ENCODE measurements at places on chromosomes 12 and 14.
A peak's percentile ranks its signal among the peaks of the same experiment; 100 is the strongest.

GRCh38 chr12:52945389-52946232 is 3.3 kb upstream of the KRT18 start:
- no peak for DNase-seq

- peak; percentile 88 for DNase-seq
Measured at GRCh38 chr14:59254146-59254910, 65.9 kb downstream of the DAAM1 start.

DNA sequence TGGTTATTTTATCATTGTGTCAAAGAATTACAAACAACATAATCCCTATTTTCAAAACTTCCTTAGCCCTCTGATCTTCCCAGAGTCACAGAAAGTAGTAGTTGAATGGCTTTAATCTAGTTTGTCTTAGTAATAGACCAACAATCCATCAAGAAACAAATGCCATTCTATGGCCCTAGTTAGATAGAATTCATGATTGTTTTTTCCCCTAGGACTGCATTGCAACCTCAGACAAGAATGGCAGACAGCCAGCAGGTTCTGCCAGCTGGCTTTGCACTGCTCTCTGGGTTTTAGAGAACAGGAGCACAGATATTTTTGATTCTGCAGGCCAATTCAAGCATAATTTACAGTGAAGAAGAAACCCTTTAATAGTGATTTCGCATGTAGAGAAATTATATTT is 33.8 kb downstream of the SYT1 start:
- peak; percentile 58 for DNase-seq

- DNase-seq, result no peak
Measured at GRCh38 chr14:52272375-52272774, 4.9 kb downstream of the PTGDR start.

GRCh38 chr12:90023207-90023900 is 314.7 kb upstream of the ATP2B1 start:
- DNase-seq, result no peak

- DNase-seq, result peak; percentile 24
Measured at GRCh38 chr14:52076334-52076733, 7.5 kb upstream of the NID2 start.

- no peak for DNase-seq
Measured at GRCh38 chr14:100473249-100473648, 114.0 kb downstream of the BEGAIN start.

GRCh38 chr14:64673748-64674147 is 30.5 kb upstream of the PLEKHG3 start:
- DNase-seq, result no peak

GRCh38 chr12:57142727-57143126 is 4.7 kb downstream of the LRP1-AS start:
- DNase-seq, result no peak

DNA sequence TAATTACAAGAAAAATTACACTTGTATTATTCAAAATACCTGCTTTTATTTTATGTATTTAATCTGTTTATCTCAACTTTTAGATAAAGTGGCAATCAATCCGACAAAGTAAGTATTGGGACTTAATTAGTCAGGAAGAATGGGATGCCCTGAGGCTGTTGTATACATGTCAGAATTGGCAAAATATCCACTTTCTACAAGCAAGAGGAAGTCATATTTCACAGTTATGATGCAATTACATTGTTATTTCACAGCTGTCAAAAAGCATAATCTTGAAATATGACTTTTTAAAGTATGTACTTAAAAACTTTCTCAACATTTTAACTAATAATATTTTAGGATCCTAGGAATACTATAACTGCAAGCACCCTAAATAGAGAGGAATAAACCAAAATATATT is 357.1 kb upstream of the MGAT4C start:
- no peak for DNase-seq

- no peak for DNase-seq
Measured at GRCh38 chr14:105710119-105711043, 184.0 kb downstream of the TMEM121 start.

- DNase-seq, result no peak
Measured at GRCh38 chr14:76998910-76999309, 29.6 kb downstream of the IRF2BPL start.

- no peak for DNase-seq
Measured at GRCh38 chr14:100615736-100616695, 28.8 kb upstream of the BEGAIN start.

- DNase-seq, result peak; percentile 29
Measured at GRCh38 chr14:67514650-67515385, 18.3 kb upstream of the PLEKHH1 start.

DNA sequence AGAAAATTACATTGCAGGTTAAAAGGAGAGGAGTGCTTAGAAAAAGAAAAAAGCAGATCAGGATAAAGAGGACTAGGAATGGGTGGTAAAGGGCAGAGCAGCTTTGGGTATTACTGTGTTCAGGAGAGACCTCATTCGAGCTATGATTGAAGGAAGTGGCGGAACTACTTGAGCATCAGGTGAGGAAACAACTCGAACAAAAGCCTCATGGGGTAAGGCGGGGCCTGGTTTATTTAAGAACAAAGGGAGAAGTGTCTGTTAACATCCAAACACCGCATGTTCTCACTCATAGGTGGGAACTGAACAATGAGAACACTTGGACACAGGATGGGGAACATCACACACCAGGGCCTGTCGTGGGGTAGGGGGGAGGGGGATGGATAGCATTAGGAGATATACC is 444.6 kb upstream of the CCDC196 start:
- no peak for DNase-seq

DNA sequence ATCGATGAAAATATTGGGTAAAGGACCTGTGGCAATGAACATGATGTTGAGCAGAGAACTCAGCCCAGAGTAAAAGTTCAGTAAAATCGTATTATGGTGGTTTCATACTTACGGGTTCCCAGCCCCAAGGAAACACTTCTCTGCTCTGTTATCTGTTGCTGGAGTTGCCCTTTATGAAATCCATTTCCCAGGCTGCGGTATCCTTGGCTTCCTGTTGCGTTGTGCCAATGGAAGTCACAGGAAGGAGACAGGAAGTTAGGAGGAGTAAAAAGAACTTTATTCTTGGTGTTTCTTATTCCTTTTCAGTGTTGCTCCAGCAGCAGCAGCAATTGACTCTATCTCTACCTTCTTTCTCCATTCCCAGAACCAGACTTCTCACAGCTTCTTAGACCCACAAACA is 965.2 kb downstream of the VRK1 start:
- no peak for DNase-seq

DNA sequence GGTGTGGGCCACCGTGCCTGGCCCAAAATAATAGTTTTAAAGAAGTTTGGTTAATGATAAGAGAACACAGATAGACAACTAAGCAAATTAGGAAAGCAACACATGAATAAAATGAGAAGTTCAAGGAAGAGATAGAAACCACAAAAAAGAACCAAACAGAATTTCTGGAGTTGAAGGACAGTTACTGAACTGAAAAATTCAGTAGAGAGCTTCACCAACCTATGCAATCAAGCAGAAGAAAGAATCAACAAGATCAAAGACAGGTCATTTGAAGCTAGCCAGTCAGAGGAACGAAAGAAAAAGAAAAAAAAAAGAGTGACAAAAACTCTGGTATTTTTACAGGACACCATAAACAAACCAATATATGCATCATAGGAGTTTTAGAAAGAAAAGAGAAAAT is 15.4 kb upstream of the KRT83 start:
- DNase-seq, result no peak

DNA sequence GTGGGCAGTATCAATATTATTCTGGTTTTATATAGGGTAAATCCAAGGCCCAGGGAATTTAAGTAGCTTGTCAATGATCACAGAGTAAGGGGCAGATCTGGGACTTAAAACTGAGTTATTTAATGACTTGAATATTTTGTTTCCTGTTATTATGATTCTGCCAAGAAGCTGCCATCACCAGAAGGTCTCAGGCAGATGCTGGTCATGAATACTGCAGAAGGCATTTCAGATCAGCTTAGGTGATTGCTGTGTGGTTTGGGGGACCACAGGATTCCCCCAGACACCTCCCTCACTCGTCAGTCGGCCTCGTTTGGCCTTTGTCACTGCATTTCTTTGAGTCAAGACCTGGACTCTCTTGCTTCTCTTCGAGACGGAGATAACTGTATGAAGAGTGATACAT is 47.7 kb upstream of the EVL start:
- no peak for DNase-seq

- no peak for DNase-seq
Measured at GRCh38 chr12:77213319-77213718, 147.9 kb upstream of the E2F7 start.

- DNase-seq, result no peak
Measured at GRCh38 chr12:90076851-90077319, 368.2 kb upstream of the ATP2B1 start.

GRCh38 chr14:76957224-76957891 is 71.2 kb downstream of the IRF2BPL start:
- DNase-seq, result peak; percentile 38

GRCh38 chr12:64091186-64091585 is 130.9 kb downstream of the KICS2 start:
- no peak for DNase-seq

DNA sequence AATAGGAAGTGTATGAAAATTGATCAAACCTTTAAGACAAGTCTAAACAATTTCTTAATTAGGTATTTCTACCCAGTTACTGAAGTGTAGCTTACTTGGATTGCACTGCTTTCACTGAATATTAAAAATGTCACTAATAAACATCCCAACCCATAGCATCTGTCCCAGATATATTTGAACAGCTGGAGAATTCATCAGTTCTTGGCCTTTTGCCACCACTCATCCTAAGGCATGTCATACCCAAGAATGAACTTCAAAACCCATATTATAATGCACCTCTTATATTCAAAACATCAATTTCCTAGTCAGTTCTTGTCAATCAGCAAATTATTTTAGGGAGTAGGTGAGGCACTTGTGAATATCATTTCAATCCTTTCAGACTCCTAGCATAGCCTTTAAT is 392.3 kb downstream of the PAWR start:
- DNase-seq, result no peak

- no peak for DNase-seq
Measured at GRCh38 chr12:67996347-67996746, 7.1 kb downstream of the IFNG-AS1 start.

GRCh38 chr12:77882709-77883108 is 52.0 kb downstream of the NAV3 start:
- DNase-seq, result no peak

GRCh38 chr14:58138714-58139482 is 13.1 kb downstream of the ARMH4 start:
- peak; percentile 70 for DNase-seq

DNA sequence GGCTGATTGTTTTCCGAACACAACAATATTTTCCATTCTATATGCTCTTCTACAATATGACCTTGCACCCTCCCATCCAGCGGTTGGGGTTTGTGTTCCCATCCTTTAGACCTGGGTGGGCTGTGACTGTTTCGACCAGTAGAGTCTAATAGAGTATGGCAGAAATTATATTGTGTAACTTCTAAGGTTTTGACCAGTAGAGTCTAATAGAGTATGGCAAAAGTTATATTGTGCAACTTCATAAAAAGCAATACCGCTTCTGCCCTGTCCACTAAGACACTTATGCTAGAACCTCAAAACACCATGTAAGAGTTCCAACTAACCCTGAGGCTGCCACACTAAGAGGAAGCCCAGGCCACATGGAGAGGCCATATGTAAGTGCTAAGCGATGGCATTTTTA is 719.7 kb upstream of the TBX3 start:
- no peak for DNase-seq

DNA sequence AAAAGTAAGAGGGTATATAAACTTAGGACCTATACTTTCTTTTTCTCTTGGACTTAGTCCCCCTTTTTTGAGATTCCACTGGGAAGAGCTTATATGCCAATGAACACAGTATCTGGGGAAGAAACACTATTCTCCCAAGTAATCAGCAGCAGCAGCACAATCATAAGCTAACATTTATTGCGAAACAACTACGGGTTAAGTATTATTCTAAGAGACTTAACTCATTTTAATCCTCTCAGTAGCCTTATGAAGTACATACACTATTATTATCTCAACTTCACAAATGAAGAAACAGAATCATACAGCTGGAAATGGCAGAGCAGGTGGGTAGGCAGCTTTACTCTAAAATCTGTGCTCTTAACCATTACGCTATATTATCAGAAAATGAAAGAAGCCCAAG is 27.9 kb downstream of the BAZ2A start:
- no peak for DNase-seq

GRCh38 chr12:41629611-41630010 is 441.5 kb downstream of the PDZRN4 start:
- DNase-seq, result no peak

GRCh38 chr12:83575326-83575725 is 888.6 kb downstream of the TMTC2 start:
- DNase-seq, result no peak

DNA sequence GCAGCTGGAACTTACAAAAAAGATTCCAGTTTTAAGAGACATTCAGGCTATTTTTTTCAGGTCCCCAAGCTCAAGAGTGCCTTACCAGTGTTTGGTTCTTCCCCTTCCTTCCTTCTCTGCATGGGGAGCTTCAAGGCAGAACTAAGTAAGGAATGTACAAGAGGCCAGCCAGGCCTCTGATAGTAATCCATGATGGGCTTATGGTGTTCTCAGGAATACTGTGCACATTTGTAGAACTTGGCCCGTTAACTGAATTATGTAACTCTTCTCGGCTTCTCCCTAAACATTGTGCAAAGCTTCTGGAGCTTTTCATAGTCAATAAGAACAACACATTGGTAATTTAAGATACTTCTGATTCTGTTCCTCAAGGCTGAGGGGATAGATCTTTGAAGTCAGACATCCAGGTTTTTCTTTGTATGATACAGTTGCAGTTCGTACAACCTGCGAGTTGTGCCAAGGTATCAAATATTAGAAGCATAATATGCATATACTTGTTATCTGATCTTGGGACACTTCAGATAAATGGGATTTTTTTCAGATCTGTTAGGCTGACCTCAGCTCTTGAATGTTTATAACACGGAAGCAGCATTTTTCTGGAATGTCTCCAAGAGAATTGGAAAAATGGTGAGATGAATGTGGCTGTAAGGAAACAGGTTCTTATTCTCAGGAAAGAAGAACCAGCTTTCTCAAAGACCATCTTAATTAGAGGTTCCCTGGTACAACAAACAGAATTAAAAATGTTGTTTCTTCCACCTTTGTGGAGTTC is 148.6 kb downstream of the ANO4 start:
- DNase-seq, result no peak

DNA sequence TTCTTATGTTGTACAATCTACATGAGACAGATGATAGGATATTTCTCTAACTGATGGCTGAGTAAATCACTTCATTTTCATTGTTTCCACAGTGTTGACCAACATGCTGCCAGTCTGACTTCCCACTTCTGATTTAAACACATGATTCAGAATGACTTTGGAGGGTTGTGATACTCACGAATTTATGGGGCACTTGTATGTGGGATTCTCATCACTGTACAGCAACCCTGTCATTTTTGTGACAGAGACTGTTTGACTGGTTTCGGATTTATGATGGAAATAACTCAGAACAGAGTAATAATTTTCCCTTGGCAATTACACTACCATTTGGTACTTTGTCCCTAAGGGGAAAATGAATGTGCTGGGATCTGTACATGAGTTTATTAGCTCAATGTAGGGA is 333.8 kb downstream of the TRHDE start:
- no peak for DNase-seq

- no peak for DNase-seq
Measured at GRCh38 chr12:80415466-80415865, 28.6 kb upstream of the PTPRQ start.

- peak; percentile 74 for DNase-seq
Measured at GRCh38 chr12:67651132-67651695, 2.7 kb downstream of the DYRK2 start.

Data from pons (tissue), 1 donor.